ENCODE measurements at places on chromosomes 5 and 9.

GRCh38 chr5:1391691-1392090 is 46.8 kb upstream of the CLPTM1L start:
- no peak for DNase-seq

DNA sequence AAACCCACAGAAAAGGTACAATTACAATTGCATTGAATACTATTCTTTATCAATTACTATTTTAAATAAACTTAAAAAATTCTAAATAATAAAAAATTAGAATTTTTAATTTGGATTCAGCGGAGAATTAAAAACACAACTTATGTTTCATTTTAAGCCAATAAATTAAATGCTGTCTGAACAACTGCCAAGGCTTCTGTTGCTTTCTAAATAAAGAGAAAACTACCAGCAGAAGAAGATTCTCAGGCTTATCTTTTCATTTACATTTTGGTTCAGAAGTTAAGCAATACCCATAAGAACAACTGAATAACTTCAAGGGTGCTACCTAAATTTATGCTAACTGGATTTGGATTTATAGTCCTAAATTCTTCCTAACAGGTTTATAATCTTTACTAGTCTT is 150.0 kb upstream of the FTMT start:
- DNase-seq = no peak

GRCh38 chr5:6235726-6236125 is 142.6 kb downstream of the MED10 start:
- no peak for DNase-seq

DNA sequence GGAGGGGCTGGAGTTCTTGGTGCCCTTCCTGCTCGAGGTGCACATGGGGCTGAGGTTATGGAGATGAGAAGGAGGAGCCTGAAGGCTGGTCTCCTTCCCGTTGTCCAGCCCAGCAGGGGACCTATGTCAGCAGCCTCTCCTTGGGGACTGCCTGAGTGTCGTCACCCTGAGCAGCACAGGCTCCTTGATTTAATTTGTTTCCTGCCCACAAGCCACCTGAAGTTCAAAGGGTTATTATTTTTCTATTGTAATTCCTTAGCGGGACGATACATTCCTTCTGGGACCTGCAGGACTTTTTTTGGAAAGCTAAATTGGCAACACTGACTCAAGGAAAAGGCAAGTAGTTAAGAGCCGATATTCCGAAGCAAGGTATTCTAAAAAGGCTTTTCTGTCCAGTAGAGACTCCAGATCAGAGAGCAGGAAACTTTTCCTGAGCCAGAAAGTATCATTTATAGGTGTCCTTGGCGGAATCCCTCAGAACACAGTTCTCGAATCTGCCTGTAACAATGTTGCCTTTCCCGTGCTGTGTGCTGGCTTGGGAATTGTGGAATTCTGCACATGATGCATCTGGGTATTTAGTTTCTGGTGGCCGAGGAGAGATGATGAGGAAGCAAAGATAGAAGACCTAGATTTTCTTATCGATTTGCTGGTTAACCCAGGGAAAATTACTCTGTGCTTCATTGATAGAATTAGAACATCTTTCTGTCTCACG is 55.4 kb downstream of the ARHGAP26 start:
- no peak for DNase-seq

- DNase-seq = no peak
These were observed 23.0 kb downstream of the SPEF2 start for GRCh38 chr5:35640623-35641022.

GRCh38 chr5:31581498-31582099 is 49.5 kb downstream of the C5orf22 start:
- peak; percentile 69 for DNase-seq

DNA sequence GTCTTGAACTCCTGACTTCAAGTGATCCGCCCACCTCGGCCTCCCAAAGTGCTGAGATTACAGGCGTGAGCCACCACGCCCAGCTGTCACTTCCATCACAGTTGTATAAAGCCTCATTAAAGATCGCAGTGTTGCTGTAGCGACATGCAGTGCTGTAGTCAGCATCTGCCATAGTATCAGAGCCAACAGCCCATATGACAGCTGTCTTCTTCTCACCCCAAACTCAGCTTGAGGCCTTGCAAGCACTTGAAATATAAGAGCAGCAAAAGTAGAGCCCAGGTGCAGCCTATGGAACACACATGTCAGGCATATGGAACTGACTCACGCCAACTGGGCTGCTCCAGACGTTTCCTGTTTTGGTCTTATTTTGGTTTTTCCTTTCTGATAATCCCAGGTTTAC is 167.8 kb downstream of the TRIO start:
- DNase-seq = no peak

DNA sequence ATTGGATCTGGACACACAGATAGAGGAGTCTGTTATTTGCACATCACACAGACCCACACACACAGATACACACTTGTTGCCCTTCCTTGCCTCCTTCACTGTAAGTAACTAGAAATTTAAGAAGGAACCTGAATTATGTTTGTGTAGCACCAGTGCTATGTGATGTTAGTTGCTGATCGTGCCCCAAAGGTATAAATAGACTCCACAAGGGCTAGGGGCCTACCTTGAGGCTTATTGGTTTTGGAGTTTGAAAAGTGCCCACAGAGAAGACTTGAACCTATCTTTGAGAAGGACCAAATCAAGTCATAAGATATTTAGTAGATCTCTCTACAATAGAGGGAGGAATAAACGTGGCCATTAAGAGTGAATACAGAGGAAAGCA is 8.8 kb upstream of the TGFBI start:
- DNase-seq = no peak

DNA sequence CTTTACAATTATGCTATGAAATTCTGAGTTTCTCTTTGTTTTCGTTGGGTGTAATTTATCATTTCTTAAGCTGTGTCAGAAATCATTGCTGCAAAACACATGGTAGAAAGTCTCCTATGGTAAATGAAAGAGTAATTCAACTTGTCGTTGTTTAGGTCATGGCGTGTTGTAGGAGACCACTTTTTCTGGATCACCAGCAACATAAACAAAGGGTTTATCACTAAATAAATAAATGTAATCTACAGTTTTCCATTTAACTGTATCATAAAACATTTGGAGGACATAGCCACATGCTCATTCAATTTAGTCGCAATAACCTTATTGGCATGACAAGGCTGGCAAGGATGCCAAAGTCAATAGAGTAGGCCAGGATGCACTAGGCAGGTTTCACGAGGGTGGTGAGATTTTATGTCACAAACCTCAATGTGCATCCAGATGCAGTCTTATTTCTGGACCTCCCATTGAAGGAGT is 154.4 kb upstream of the ERCC6L2 start:
- DNase-seq = peak; percentile 9

- DNase-seq = no peak
These were observed 25.5 kb downstream of the TNIP1 start for GRCh38 chr5:151055336-151055735.

DNA sequence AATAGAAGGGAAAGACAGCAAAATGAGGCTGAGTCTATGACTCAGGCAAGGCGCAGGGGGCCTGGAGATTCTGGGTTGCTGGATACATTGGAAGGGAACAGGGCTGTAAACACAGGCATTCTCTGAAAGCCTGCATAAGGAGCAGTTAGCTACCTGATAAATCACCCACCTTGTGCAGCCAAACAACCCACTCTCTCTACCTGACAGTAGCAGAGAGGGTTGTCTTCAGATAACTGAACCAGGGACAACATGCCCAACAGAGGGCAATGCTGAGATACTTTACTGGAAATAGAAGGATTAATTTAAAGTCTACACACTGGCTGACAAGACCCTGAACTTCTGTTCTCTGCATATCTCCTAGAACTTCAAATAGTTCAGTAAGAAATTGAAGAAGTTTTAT is 161.6 kb downstream of the KCTD16 start:
- DNase-seq = peak; percentile 49

DNA sequence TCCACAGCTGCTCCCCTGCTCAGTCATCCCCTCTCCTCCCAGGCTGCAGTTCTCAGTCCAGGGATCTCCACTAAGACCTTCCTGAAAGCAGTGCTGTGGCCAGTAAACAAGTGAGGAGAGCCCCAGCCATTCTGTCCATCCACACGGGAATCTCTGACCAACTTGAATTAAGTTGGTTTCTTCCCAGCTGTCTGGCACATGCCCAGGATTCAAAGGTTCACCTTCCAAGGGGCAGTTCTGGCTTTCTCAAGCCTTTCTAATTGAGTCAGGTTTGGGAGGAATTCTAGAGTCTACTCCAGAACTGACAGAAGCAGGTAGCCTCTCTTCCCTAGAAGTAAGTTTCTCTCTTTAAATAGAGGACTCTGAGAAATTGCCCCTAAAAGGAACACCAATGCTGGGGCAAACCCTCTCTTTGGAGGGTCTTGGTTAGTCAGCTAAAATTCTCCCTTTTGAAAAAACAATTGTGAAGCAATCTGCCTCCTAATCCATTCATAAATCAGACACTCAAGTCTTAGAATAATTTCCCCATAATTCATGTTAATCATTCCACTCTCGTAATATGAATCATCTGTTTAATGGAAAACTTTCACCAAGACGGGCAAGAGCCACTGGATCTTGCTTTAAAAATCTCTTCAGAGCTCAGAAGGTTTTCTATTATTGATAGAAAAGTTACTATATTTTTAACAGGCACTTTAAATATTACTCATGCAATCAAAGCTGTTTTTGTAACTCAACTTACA is 133.8 kb downstream of the SPOCK1 start:
- DNase-seq = no peak

GRCh38 chr9:125960626-125961025 is 213.5 kb downstream of the PBX3 start:
- no peak for DNase-seq

DNA sequence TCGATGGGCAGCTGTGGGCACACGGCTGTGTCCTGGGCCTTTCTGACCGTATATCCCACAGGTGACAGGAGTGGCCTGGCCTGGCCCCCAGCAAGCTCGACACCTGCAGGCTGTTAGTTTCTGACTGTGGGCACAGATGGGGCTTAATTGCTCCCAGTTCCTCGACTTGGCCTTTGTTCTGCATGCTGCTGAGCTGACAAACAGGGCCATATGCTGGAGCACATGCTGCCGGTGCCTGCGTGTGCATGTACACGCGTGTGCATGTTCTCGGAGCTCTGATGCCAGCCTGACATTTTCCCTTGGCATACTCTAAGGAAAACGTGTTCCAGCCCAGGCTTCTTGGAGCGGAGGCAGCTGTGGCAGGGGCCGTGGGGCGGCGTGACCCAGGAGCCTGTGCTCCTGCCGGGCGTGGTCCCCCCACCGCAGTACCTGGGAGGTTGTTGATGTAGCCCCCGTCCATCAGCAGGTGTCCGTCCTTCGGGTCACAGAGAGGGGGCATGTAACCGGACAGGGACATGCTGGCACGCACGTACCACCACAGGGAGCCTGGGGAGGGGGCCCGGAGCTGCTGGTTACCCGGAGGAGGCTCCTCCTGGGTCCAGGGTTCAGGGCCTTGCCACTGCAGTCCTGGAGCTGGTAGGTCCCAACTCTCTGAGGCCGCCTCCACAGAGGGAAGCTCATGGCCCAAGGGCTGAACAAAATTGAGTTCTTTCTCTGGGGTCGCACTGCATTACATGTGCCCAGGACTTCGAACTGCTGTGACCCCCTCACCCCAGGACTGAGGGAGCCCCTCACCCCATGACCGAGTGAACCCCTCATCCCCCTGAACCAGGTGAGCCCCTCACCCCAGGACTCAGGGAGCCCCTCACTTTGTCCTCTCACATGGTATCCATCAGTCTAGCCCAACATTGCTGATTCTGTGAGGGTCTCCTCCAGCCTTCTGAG is 4.1 kb upstream of the NSMF start:
- no peak for DNase-seq

DNA sequence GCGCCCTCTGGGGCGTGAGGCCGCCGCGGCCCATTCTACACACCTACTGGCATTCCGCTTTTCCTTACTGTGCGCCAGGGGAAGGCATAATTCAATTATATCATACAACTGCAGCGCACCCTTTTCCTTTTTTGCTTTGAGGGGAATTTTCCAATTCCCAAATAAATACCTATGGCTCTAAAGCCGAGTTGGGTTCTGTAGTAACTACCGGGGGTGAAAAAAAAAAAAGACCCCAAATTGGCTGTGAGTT is 34.1 kb upstream of the NFIB start:
- DNase-seq = no peak

DNA sequence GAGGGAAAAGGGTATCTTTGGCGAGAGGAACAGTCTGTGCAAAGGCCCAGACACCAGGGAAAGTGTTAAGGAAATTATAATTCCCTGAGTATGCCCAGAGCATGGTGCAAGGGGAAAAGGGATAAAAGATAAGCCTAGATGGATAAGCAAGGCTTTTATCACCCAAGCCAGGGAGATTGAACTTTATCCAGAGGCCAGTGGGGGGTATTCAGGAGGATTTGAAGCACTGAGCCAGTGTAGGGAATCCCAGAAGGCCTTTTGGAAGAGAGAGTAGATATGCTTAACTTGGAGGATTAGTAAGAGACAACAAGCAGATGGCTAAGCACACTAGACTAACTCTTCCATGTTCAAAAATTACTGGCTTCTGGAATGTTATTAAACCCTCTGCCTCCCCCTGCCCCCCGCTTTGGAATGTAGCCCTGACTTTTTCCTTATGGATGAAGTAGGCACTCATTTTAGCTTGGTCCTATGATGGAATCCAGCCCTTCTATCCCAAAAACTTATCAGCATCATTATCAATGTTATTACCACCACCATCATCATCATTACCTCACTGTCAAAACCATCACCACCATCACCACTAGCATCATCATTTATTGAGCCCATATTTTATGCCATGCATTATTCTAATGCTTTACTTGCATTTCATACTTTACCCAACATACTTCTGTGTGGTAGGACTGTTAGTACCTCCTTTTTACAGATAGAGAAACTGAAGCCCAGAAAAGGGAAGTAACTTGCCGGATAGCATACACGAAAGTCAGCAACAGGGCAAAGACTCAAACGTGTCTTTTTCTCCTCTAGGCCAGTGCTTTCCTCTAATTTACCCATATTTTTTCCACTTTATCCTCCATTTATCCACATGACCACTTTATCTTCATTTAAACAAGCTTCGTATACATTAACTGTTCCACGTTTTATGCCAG is 237.0 kb downstream of the PAPPA start:
- DNase-seq = no peak

Data from DMS53 (cell line).